ENCODE measurements at places on chromosomes 2 and 18. TPM values are rescaled to one million over a fixed set of nuclear protein-coding genes. Genes with fewer than 3 reads are reported as not detected.
A peak's percentile ranks its signal among the peaks of the same experiment; 100 is the strongest.

Gene BCS1L
- total RNA-seq: 26.8 TPM

- no peak for DNase-seq
These were observed 119.5 kb upstream of the SMIM21 start for GRCh38 chr18:75546964-75547363.

GRCh38 chr2:100754951-100755350, 65.0 kb upstream of the NPAS2 start:
- DNase-seq: no peak

GRCh38 chr2:236993-237539, 26.8 kb downstream of the SH3YL1 start:
- no peak for DNase-seq

DNA sequence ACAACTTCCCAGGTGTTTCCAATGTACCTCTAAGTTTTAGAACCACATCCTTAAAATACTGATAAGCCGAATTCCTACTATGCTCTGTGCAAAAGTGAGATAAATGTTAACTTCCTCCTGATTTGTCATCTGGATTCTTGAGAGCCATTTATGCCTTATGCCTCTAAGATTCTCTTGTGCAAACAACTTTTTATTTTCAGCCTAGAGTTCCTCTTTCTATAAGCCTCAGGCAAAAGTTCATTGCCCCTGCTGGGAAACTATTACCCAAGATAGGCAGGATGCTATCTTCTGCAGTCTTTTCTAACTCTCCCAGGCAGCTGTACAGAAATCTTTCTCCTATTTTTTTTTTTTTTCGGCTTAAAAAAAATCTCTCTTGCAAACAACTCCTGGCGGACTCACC, 216.1 kb downstream of the KCNJ3 start:
- DNase-seq: no peak

GRCh38 chr2:233928594-233929351, 11.6 kb downstream of the TRPM8 start:
- no peak for DNase-seq

DNA sequence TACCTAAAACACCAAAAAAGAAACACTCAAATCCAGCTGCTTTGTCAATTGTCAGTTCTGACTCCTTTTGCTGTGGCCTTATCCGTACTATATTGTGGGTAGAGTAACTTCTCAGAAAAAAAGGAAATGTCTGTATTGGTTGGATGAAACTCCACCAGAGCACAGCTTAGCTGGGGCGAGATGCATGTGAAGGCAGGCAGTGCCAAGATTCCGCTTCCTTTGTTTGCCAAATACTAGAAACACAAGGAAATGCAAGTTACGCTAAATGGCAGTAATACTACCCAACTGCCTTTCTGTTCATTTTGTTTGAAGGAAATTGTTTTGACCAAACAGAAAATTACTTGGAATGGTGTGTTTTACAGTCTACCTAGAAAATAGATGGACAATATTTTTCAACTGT, 10.0 kb downstream of the KLF11 start:
- DNase-seq: no peak

- no peak for DNase-seq
These were observed 2.0 kb downstream of the PHLPP1 start for GRCh38 chr18:62717169-62717924.

DNA sequence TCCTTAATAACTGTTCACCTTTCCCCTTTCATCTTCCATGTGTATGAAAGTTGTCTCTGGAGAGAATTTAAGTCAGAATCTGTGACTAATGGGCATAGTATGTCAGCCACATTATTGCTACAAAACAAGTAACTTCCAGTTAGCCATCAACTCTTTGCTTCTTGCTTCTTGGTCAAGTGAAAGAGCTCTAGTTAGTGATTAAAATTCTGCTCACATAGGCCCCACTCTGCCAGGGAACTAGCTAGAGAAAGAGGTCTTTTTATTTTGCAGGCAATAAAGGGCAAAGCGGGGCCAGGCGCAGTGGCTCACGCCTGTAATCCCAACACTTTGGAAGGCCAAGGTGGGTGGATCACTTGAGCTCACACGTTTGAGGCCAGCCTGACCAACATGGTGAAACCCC, 64.6 kb downstream of the COLEC12 start:
- DNase-seq: no peak

DNA sequence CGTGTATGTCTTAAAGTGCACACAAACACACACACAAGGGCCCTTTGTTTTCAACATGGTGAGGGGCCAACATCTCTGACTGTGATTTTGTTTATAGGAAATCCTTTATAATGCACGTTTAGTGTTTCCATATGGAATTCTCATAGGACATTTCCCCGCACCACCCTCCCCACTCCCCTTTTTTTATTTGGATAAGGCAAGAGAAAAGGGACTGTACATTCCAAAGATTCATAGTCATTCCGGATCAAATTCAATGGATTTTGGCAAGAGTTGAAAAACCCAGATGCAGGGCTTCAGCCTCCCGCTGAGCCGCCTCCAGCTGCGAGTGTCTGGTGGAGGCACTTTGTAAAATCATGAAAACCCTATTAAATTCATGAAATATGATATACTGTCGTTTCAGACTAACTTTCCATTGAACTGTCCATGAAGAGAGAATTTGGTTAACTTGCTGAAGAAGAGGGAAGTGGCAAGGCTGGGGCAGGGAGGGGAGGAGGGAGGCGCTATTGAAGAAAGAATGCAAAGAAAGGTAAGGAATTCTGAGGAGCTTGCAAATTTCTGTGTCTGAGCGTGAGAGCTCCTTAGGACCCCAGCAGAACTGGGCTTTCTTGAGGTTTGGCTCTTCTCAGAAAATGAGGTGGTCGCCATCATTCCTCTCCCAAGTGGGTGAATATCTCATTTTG, 25.8 kb upstream of the SLC14A2 start:
- DNase-seq: no peak

Gene ECEL1
- 0.18 TPM for total RNA-seq

GRCh38 chr2:157827377-157827776, 48.8 kb downstream of the ACVR1 start:
- DNase-seq: no peak

Gene ABCG8
- not detected for total RNA-seq

- DNase-seq: no peak
These were observed 274.9 kb upstream of the LRRTM4 start for GRCh38 chr2:77797088-77797487.

DNA sequence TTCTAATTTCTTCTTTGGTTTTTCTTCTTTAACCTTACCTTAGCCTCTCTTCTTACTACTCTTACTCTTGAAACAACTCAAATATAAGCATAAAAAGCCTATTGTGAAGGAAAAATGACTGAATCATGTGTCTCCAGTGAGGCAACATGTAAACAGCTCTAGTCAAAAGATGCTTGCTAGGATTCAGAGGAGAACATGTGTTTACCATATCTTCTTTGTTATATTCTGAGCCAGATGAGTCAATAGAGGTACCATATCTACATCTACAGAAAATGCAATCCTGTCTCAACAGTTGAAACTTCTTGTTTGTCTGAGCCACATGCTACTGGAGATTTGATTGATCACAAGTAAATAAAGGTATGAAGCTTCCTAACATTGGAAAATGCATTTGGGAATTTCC, 15.9 kb upstream of the FIGN start:
- DNase-seq: no peak

Gene DPP10
- total RNA-seq: 2.2 TPM

- no peak for DNase-seq
These were observed 675.2 kb upstream of the ID2 start for GRCh38 chr2:8006626-8007025.

Gene GCKR
- total RNA-seq: 0.71 TPM

GRCh38 chr2:185984670-185985069, 246.1 kb downstream of the FSIP2 start:
- DNase-seq: no peak

GRCh38 chr2:220075835-220076234, 448.4 kb downstream of the SLC4A3 start:
- no peak for DNase-seq

GRCh38 chr2:158788951-158789350, 6.2 kb upstream of the DAPL1 start:
- DNase-seq: no peak

GRCh38 chr18:24230766-24231165, 91.9 kb downstream of the CABYR start:
- DNase-seq: no peak

DNA sequence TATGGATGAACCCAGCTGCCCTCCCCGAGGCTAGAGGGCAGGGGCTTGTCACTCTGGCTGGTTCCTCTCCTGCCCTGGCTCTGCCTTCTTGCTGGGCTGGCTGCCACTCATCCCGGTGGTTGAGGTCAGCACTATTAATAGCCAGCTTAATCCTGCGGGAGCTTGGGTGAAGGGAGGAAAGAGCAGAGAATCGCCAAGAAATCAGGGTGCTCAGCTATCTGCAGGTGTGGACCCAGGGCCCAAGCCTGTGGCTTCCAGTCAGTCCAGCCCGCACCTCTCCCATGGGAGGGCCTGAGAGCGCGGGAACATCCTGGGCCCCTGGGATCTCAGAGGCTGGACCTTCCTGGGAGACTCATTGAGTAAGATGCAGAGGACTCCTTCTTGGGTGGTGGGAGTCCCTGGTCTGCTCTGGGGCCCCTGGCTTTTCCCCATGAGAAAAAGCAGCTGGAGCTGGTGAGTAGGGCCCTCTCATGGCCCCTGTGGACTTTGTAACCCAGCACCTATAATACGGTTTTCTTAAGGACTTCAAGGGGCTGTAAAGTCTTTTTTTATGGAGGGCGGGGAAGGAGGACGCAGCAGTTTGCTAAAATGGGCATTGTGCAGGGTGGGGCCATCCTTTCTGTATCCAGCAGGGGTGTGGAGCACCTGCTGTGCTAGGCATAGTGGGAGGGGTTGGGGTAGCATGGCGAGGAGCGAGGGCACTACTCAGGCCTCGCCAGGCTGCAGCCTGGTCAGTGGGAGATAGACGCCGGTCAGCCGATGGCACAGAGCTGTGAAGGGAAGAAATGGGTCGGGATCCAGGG, 27.4 kb upstream of the CNNM3 start:
- DNase-seq: no peak

DNA sequence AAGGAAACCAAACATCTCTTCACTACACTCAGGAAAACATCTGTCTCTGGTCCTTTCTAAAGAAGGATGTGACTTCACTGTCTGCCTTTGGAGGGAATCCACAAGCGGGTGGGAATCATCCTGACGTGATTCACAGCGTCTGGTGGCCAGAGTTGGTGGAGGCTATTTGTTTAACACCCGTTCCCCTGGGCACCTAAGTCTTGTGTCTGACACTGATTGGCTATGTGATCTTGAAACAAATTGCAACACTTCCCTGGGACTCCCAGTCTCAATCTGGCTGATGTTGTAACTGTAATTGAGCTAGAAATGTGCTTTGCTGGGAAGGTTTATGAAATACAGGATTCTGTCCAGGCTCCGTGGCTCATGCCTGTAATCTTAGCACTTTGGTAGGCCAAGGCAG, 28.8 kb upstream of the SIX3 start:
- no peak for DNase-seq

Gene ABCA12
- total RNA-seq: not detected

Gene SLC4A3
- total RNA-seq: 6.7 TPM

DNA sequence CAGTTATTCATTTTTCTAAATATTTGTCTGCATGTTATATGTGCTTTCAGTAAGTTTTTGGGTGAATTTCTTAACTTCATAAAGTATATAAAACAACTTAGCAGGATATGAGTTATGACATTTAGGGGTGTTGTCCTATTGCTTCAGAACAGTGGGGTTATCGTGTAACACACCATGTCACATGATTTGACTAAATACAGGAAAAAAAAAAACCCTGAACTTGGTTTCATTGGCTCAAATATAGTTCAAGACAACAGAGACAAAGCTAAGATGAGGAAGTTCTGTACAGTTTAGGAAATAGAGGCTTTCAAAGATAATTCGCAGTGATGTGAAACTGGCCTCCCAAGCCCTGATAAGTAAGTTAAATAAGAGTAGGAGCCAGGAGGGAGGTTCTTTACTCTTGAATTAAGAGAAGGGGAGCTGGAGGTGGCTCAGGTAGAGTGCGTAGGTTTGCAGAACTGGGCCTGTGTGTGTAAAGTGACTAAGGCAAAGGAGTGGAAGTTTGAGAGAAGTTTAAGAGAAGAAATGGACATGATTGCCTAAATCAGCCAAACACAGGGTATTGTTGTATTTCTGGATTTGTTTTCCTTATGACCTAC, 53.9 kb downstream of the LIMS1 start:
- DNase-seq: no peak

Gene REG3G
- not detected for total RNA-seq

GRCh38 chr2:8680822-8681760, 765 bp upstream of the ID2 start:
- peak; percentile 81 for DNase-seq

- DNase-seq: no peak
These were observed 23.9 kb downstream of the RBKS start for GRCh38 chr2:27866237-27866636.

GRCh38 chr18:42477267-42477666, 522.2 kb downstream of the PIK3C3 start:
- no peak for DNase-seq

DNA sequence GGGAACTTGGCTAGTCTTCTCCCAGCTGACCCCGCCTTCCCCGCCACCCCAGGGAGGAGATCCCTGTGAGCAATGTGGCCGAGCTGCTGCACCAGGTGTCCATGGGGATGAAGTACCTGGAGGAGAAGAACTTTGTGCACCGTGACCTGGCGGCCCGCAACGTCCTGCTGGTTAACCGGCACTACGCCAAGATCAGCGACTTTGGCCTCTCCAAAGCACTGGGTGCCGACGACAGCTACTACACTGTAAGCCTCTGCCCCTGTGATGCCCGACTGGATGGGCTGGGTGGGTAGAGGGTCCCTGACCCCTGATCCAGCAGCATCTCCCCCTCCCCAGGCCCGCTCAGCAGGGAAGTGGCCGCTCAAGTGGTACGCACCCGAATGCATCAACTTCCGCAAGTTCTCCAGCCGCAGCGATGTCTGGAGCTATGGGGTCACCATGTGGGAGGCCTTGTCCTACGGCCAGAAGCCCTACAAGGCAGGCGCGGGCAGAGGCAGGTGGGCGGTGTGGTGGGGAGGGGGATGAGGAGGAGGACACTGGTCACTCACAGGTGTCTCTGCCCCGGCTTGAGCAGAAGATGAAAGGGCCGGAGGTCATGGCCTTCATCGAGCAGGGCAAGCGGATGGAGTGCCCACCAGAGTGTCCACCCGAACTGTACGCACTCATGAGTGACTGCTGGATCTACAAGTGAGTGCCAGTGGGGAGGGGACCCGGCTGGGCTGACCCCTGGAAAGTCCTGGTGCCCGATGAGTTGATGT, 24.2 kb downstream of the ZAP70 start:
- no peak for DNase-seq

- no peak for DNase-seq
These were observed 22.3 kb downstream of the SEMA4F start for GRCh38 chr2:74676331-74676730.

Gene RAB17
- 1.1 TPM for total RNA-seq

GRCh38 chr2:218991674-218992168, 1.5 kb downstream of the CRYBA2 start:
- no peak for DNase-seq

- DNase-seq: no peak
These were observed 27.9 kb upstream of the CDCA7 start for GRCh38 chr2:173326806-173327205.

Gene FER1L5
- total RNA-seq: 0.71 TPM

- no peak for DNase-seq
These were observed 429 bp downstream of the C2orf76 start for GRCh38 chr2:119366161-119366648.

Gene NEU2
- total RNA-seq: not detected

GRCh38 chr2:14261771-14262170, 370.7 kb upstream of the LRATD1 start:
- no peak for DNase-seq
